ENCODE measurements at places on chromosomes 6 and 20. TPM values are rescaled to one million over a fixed set of nuclear protein-coding genes. Genes with fewer than 3 reads are reported as not detected.

ANKEF1 gene
- total RNA-seq = 5.6 TPM

- DNase-seq = no peak
- peaks cover 12% of the 10 kb centered on the region for H3K4me1 ChIP-seq
- no peaks in the 10 kb centered on the region for H3K27me3 ChIP-seq
These were observed 114.1 kb upstream of the SNX9 start for GRCh38 chr6:157708933-157709332.

GRCh38 chr6:34082864-34083626, 62.8 kb downstream of the GRM4 start:
- no peak overlapping the region for H3K4me3 ChIP-seq
- no peak overlapping the region for H3K27ac ChIP-seq
- no peaks in the 10 kb centered on the region for H3K36me3 ChIP-seq
- H3K4me1 ChIP-seq = no peaks in the 10 kb centered on the region
- H3K27me3 ChIP-seq = peaks cover 9% of the 10 kb centered on the region

- peaks cover 18% of the 10 kb centered on the region for H3K4me1 ChIP-seq
- H3K36me3 ChIP-seq = peaks cover under 1% of the 10 kb centered on the region
- DNase-seq = peak; percentile 63
- H3K4me3 ChIP-seq = no peak overlapping the region
- no peaks in the 10 kb centered on the region for H3K27me3 ChIP-seq
These were observed 32.5 kb upstream of the IYD start for GRCh38 chr6:150336299-150336698.

All from MCF 10A (cell line).